ENCODE measurements at places on chromosomes 2 and 18. TPM values are rescaled to one million over a fixed set of nuclear protein-coding genes. Genes with fewer than 3 reads are reported as not detected.

GRCh38 chr2:163794635-163795034, 58.8 kb upstream of the FIGN start:
- DNase-seq, result no peak

DNA sequence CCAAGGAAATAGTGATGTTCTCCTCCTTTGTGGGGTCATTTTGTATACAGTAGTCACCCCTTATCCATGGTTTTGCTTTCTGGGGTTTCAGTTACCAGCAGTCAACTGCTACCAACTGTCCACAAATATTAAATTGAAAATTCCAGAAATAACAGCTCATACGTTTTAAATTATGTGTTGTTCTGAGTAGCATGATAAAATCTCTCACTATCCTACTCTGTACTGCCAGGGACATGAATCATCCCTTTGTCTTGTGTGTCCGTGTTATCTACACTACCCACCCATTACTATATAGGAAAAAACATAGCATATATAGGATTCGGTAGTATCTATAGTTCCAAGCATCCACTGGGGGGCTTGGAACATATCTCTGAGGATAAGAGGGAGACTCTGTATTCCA, 120.9 kb upstream of the DCC start:
- DNase-seq, result no peak

DNA sequence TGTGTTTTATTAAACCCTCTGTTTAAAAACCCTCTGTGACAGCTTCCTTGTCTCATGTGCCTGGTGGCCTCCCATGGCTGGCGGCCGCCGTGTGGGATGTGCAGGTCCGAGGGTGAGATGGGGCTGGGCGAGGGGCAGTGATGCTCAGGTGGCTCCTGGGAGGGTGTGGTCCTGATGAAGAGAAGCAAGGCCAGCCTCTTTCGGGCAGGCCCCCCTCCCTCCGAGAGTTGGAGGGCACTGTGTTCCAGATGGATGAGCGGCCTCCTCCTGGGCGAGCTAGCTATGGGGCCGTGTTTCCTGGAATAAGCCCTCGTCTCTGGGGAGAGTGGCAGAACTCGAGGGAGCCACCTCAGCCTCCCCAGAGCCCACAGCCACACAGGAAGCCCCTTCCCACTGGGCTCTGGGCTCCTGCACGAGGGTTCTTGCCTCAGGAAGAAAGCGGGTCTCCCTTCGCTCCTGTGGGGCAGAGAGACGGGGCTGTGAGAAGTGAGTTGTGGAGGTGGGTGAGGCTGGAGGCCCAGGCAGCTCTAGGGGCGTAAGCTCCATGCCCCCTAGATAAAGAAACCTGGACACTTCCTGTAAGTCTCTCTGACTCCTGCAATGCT, 72.1 kb downstream of the ASB1 start:
- DNase-seq, result no peak

GRCh38 chr2:171553858-171554257, 31.6 kb downstream of the CYBRD1 start:
- DNase-seq, result peak; percentile 20

- no peak for DNase-seq
These were observed 61.9 kb upstream of the CREB1 start for GRCh38 chr2:207467716-207468347.

- DNase-seq, result no peak
These were observed 98.9 kb downstream of the CYRIA start for GRCh38 chr2:16566701-16567100.

DNA sequence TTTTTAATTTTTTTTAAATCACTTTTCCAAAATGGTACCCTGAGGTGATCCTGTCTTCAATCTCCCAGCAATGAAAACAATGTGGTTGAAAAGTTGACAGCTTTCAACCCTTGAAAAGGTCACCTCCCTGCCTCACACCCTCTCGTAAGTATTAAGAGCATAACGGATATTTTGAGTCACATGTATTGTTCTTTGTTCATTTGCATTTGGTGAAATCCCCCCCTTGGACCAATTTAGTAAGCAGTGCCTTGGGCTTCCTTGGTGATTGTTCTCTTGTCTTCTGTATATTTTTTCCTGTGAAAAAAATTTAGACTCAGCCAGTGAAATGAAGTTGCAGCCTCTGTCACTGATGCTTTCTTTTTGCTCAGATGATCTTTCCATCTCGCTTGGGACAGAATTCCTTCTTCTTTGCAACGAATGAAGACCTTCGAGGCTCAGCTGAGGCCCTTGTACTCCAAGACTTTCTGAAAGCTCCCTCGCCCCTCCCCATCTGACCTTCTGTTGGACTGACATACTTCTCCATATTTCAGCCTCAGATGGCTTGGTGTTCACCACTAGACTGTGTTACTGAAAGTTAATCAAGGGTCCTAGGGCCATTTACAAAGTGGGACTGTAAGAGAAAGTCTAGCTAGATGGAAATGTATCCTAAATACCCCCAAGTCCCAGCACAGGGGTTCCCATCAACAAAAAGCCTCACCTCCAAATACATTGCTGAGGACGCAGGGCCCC, 158.4 kb downstream of the BCL2 start:
- peak; percentile 37 for DNase-seq

GRCh38 chr2:46167924-46168323, 129.3 kb upstream of the EPAS1 start:
- no peak for DNase-seq

- no peak for DNase-seq
These were observed 1.4 kb downstream of the PSME4 start for GRCh38 chr2:53969285-53969967.

The CYTIP gene
- 389 TPM for total RNA-seq

The DUSP19 gene
- total RNA-seq, result 1.1 TPM

The DES gene
- not detected for total RNA-seq
